ENCODE measurements at places on chromosomes 3 and 15.
A peak's percentile ranks its signal among the peaks of the same experiment; 100 is the strongest.

- DNase-seq, result no peak
Observed at GRCh38 chr3:58776231-58776630, 109.7 kb upstream of the FAM3D start.

GRCh38 chr3:106447723-106448301 lies 579.0 kb upstream of the CBLB start:
- DNase-seq, result no peak

- DNase-seq, result no peak
Observed at GRCh38 chr3:50848308-50848707, 173.6 kb downstream of the DOCK3 start.

GRCh38 chr15:78024883-78025282 lies 52.6 kb downstream of the TBC1D2B start:
- DNase-seq, result no peak

DNA sequence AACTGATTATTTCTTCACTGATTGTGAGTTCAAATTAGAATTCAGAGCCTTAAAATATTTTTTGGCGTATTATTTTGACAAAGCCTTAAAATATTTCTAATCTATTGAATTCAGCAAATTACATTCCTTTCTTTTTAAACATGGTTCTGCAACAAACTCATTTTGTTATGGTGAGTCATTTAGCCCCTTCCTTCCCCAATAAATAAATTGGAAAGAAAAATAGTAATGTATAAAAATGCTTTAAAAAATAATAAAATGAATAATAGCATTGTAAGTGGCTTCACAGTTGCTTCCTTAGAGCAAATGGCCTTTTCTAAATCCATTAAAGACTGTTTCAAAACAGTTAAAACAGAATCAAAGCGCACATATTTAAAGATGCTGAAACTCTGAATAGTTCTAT lies 12.1 kb downstream of the CSNK1G1 start:
- no peak for DNase-seq

DNA sequence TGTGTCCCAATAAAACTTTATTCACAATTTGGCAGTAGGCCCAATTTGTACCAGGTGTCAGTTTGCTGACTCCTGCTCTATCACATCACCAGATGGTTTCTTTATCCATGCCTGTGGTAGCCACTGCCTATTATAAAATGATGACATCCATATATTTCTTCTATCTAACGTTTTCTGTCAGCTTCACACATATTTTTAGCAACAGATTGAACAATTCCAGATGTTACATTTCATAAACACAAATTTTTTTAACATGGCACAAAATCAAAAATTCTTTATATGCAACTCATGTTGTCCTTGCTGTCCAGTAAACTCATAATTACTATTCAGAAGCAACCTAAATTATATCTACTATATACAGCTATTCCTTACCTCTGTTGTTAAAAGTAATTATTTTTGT lies 1371.6 kb downstream of the NSUN3 start:
- no peak for DNase-seq

DNA sequence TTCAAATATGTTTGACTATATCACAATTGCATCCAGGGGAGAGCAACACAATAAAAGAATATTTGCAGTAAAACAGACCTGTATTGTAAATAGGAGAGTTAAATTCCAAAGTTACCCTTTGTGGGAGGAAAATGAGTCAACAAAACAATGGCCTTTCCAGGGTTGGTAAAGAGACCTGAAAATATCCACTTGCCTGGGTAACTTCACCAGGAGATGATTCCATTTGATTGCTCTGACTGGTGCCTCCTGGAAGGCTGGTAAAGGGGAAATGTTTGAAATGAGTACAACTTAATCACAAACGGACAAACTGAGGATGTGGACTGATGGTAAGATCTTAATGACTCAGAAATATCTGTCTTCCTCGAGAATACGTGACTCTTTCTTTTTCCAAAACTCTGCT lies 43.6 kb upstream of the SRGAP3 start:
- no peak for DNase-seq

DNA sequence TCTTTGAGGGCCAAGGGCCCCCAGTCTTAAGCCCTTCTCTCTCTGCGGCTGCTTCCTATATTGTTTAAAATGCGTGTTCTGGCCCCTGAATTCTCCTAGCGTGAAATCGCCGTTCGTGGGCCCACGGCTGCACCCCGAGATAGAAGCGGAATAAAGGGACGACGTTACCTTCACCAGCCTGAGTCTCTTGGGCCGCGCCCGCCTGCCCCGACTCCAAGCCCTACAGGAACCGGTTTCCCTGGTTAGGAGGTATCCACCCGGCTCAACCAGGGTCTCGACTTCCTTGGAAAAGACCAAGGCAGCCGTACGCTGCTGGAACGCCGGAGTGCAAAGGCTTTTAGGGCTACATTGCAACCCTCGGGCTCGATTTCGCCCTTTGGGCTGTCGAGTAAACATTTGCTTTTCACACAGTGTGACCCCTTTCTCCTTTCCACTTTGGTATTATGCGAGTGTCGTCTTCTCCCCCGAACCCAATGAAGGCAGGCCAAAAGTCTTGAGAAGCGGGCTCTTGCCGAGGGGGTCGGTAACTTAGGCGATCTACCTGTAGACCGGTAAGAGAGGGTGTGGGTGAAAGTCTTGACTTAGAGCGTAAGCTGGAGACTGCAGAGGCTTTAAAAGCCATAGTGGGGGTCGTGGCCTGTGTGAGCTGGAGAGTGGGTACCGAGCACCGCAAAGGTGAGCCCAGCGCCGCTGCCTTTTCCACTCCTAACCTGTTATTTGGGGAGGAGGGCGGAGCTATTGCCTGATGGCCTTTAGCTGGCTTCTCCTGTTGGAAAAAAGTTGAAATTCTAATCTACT lies 2.0 kb downstream of the TRIM71 start:
- DNase-seq, result no peak

GRCh38 chr3:161104561-161105551 lies at the start of gene B3GALNT1:
Gene B3GALNT1 (minus strand): TSS chr3:161105349. CDS start chr3:161086754, 18,595 bp downstream.
- DNase-seq, result peak; percentile 72

- no peak for DNase-seq
Observed at GRCh38 chr3:168545591-168545990, 449.9 kb upstream of the GOLIM4 start.

Data from BE2C (cell line).